ENCODE measurements at places on chromosomes 4 and X. TPM values are rescaled to one million over a fixed set of nuclear protein-coding genes. Genes with fewer than 3 reads are reported as not detected.

DNA sequence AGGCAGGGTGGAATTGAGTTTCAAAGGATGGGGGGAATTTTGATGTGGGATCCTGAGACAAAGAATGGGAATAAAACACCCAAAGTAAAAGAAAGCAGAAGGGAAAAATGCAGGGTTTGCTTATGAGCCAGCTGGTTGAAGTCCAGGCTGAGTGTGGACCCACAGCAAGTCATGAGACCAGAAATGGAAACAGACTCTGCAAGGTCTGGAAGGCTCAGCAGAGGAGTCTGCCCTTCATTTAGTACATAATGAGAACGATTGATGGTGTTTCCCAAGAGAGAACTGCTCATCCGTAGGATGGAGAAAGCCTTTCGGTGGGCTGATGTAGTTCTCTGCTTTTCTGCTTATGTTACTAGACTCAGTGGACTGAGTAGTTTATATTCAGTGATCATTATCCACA lies 259.1 kb downstream of the C4orf33 start:
- H3K4me3 ChIP-seq = no peak overlapping the region
- no peak overlapping the region for H3K27ac ChIP-seq
- H3K36me3 ChIP-seq = no peaks in the 10 kb centered on the region
- H3K27me3 ChIP-seq = no peaks in the 10 kb centered on the region
- no peak for DNase-seq

- peak overlapping the region; percentile 52 for H3K27ac ChIP-seq
- H3K36me3 ChIP-seq = peaks cover 95% of the 10 kb centered on the region
- H3K27me3 ChIP-seq = no peaks in the 10 kb centered on the region
- DNase-seq = peak; percentile 50
These were observed 43.7 kb upstream of the TADA2B start for GRCh38 chr4:6999172-7000086.

DNA sequence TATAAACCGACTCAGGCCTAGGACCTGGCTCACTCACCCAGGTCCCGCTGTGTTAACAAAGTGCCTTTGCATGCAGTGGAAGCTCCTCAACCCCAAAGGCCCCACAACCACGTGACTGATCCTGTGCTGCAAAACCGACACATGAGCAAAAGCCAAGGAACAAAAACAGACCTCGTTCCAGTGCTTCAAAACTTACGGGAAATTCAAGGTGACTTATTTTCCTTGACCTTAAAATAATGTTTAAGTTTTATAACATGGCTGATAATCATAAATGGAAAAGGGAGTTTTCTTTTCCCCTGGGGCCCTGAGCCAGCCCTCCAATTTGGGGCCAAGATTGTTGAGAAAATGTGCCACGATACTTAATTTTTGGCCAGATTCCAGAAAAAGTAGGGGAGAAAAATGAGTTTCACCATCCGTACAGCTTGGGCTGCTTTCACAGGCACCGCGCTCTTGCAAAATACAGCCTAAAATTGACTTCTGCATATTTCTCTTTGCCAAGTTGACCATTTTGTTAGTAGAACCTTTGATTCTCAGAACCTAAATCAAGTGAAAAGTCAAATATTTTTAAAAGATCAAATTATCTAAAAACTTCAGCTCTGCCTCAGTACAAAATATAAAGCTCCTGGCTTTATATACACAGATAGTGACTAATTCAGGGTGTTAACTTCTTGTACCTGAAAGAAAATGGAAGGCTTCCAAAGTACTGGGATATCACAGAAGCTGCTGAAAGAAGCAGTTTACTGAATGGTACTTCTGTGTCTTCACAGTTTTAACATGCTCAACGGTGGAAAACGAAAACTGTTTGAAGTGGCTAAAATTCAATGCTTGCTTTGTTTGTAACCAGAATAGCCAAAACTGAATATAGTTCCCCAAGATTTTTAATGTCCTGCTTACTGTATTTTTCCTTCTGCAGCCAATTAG lies 93.8 kb downstream of the APBB2 start:
- no peaks in the 10 kb centered on the region for H3K27me3 ChIP-seq
- H3K27ac ChIP-seq = peak overlapping the region; percentile 26
- H3K4me1 ChIP-seq = peaks cover 7% of the 10 kb centered on the region
- DNase-seq = peak; percentile 70

- H3K27ac ChIP-seq = no peak overlapping the region
- peaks cover 6% of the 10 kb centered on the region for H3K27me3 ChIP-seq
- no peak for DNase-seq
- no peaks in the 10 kb centered on the region for H3K4me1 ChIP-seq
- H3K4me3 ChIP-seq = no peak overlapping the region
These were observed 130.5 kb upstream of the SLITRK2 start for GRCh38 chrX:145687146-145687545.

FAT4 gene
- total RNA-seq = 4.6 TPM

- no peak overlapping the region for H3K27ac ChIP-seq
- no peaks in the 10 kb centered on the region for H3K27me3 ChIP-seq
- no peak for DNase-seq
- no peak overlapping the region for H3K4me3 ChIP-seq
- H3K36me3 ChIP-seq = no peaks in the 10 kb centered on the region
These were observed 187.0 kb upstream of the S100G start for GRCh38 chrX:16462912-16463311.

DMRTC1B gene
- 1.3 TPM for total RNA-seq

- no peak overlapping the region for H3K27ac ChIP-seq
- no peaks in the 10 kb centered on the region for H3K36me3 ChIP-seq
- no peaks in the 10 kb centered on the region for H3K4me1 ChIP-seq
These were observed 37.5 kb downstream of the HERC3 start for GRCh38 chr4:88629826-88630225.

DNA sequence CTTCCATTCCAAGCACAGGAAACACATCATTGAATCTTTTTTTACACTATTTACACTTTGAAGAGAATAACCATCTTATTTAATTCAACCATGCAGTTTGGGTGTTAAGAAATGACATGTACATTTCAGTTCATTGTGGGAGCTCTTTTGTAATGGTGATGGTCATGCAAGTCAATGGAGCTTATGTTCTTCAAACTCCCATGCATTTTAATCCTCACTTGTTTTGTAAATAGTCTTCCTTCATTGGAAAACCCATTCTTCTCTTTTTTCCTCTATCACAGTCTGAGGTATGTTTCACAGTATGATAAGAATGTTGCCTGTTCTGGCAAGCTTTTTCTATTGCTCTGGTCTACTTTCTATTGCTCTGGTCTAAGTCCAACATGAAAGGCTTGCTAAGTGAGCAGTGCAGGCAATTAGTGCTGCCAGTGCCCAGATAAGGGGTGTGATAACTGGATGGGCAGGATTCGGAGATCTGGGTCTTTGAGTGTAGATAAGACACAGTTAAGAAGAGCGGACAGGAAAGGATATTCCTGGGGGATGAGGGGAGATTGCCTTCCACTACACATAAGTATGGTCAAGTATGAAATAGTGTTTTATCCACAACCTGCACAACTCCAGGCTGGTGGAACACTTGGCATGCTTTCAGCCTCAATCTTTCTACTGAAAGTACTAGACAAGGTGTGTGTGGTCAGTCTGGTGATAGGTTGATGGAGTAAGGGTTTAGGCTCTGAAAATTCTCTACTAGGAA lies 17.1 kb downstream of the AFP start:
- H3K27me3 ChIP-seq = peaks cover 5% of the 10 kb centered on the region
- no peaks in the 10 kb centered on the region for H3K4me1 ChIP-seq
- DNase-seq = no peak
- no peaks in the 10 kb centered on the region for H3K36me3 ChIP-seq
- H3K27ac ChIP-seq = no peak overlapping the region

GRCh38 chr4:159204566-159204965 lies 101.7 kb downstream of the RAPGEF2 start:
- H3K4me3 ChIP-seq = no peak overlapping the region
- no peak overlapping the region for H3K27ac ChIP-seq
- no peak for DNase-seq
- no peaks in the 10 kb centered on the region for H3K4me1 ChIP-seq
- no peaks in the 10 kb centered on the region for H3K27me3 ChIP-seq
- no peaks in the 10 kb centered on the region for H3K36me3 ChIP-seq

DNA sequence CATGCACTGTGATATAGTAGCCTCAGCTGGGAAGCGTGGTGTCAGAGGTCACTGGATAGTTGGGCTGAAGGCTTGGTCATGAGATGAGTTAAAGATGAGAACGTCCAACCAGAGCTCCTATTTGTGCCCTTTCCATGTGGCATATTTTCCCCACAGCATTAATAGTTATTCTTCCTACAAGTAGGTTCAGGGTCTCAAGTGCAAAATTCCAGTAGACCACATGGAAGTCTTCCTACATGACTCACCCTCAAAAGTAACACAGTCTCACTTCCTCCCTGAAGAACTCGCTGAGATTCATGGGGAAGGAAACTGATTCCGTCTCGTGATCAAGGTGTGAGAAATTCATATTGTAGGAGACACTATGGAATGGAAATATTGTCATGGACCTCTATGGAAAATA lies 1212.5 kb upstream of the PRKX start:
- DNase-seq = no peak
- H3K36me3 ChIP-seq = no peaks in the 10 kb centered on the region
- no peaks in the 10 kb centered on the region for H3K4me1 ChIP-seq
- no peak overlapping the region for H3K4me3 ChIP-seq
- H3K27ac ChIP-seq = no peak overlapping the region
- H3K27me3 ChIP-seq = no peaks in the 10 kb centered on the region

- no peak for DNase-seq
- no peak overlapping the region for H3K4me3 ChIP-seq
- no peak overlapping the region for H3K27ac ChIP-seq
- no peaks in the 10 kb centered on the region for H3K36me3 ChIP-seq
- H3K4me1 ChIP-seq = no peaks in the 10 kb centered on the region
These were observed 48.4 kb downstream of the KIF4A start for GRCh38 chrX:70338290-70338689.

LGI2 gene
- 1.4 TPM for total RNA-seq

KLKB1 gene
- 0.77 TPM for total RNA-seq

PRRG1 gene
- 21.6 TPM for total RNA-seq

- no peaks in the 10 kb centered on the region for H3K27me3 ChIP-seq
- H3K27ac ChIP-seq = peak overlapping the region; percentile 33
- peak; percentile 16 for DNase-seq
- no peaks in the 10 kb centered on the region for H3K4me1 ChIP-seq
- H3K4me3 ChIP-seq = no peak overlapping the region
- no peaks in the 10 kb centered on the region for H3K36me3 ChIP-seq
These were observed 373.4 kb downstream of the PDGFC start for GRCh38 chr4:156598138-156598681.

- H3K27ac ChIP-seq = no peak overlapping the region
- no peak overlapping the region for H3K4me3 ChIP-seq
- peak; percentile 13 for DNase-seq
- H3K27me3 ChIP-seq = no peaks in the 10 kb centered on the region
These were observed 36.5 kb upstream of the PPM1K start for GRCh38 chr4:88320780-88321373.

ADRA2C gene
- 14.5 TPM for total RNA-seq

GRCh38 chr4:15510961-15511360 lies 41.3 kb downstream of the CC2D2A start:
- H3K4me1 ChIP-seq = no peaks in the 10 kb centered on the region
- no peaks in the 10 kb centered on the region for H3K27me3 ChIP-seq
- peaks cover 5% of the 10 kb centered on the region for H3K36me3 ChIP-seq
- no peak overlapping the region for H3K27ac ChIP-seq
- no peak overlapping the region for H3K4me3 ChIP-seq
- no peak for DNase-seq

DNA sequence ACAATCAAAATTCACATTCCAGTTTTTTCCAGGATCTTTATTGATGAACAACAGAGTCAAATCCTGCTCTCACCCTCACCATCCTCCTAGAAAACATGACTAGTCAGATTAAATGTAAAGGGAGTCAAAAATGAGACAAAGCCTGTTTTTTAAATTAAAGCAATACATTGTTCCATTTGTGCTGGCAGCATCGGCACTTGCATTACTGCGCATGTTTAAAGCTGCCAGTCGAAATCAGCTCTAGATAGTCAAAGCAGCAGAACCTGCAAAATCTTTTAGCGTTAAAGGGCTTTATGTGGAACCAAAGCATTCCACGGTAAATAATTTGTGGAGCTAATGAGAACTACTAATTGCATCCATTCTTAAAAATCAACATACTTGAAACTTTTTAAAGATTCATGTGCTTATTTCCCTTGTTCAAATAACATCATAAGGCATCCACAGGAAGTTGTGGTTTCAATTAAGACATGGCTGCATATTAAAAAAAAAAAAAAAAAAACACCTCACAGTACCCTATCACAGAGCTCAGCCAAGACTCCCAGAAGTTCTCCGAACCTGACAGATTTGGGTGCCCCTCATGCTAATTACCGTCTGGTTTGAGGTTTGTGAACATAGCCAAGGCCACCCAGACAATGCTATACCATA lies 82.2 kb downstream of the SH3KBP1 start:
- DNase-seq = no peak
- H3K4me3 ChIP-seq = no peak overlapping the region
- H3K27me3 ChIP-seq = peaks cover 3% of the 10 kb centered on the region
- H3K27ac ChIP-seq = no peak overlapping the region
- no peaks in the 10 kb centered on the region for H3K36me3 ChIP-seq
- no peaks in the 10 kb centered on the region for H3K4me1 ChIP-seq

TMEM184C gene
- total RNA-seq = 44.7 TPM

DNA sequence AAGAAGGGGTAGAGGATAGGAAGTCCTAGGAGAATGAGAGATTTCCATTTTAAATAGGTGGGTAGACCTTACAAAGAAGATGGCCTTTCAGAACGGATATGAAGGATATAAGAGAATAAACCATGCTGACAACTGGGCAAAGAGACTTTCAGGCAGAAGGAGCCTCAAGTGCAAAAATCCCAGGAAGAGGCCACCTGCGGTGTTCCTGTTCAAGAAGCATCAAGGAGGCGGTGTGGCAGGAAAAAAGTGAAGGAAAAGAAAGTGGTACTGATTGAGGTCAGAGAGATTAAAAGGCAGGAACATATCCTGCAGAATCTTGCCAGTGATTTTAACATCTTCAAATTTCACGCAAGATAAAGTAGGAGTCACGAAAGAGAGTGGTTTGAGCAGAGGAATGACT lies 172.0 kb downstream of the FSTL5 start:
- no peaks in the 10 kb centered on the region for H3K27me3 ChIP-seq
- no peak for DNase-seq
- no peak overlapping the region for H3K27ac ChIP-seq
- H3K36me3 ChIP-seq = no peaks in the 10 kb centered on the region

DNA sequence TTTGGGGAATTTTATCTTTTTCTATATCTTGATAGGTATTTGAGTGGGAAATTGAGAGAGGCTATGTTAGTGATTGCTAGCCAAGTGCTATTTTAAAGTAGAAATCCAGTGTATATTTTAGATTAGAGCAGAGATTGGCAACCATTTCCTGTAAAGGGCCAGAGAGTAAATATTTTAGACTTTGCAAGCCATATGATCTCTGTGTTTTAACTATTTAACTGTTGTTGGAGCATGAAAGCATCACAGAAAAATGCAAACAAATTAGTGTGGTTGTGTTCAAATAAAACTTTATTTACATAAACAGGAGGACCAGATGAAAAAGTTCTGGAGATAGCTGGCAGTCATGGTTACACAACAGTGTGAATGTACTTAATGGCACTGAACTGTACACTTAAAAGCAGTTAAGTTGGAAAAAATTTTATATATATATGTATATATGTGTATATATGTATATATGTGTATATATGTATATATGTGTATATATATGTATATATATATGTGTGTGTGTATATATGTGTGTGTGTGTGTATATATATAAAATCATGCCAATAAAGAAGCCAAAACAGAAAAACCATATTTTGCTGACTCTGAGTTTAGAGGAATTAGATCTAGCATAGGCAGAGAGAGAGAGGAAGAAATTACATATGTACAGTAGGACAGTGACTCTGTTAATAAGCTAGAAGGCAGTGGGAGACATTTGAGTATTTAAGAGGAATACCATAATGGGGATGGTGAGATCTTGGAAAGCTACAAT lies 83.4 kb downstream of the TMEM164 start:
- no peak overlapping the region for H3K27ac ChIP-seq
- H3K4me1 ChIP-seq = peaks cover 14% of the 10 kb centered on the region
- no peak for DNase-seq

All from adrenal gland (tissue), 19 donors.